Pericardium fibroblast (primary cell): ENCODE measurements at places on chromosomes 5 and 9. TPM values are rescaled to one million over a fixed set of nuclear protein-coding genes. Genes with fewer than 3 reads are reported as not detected.

Gene SPAG8
- 0.09 and 0.82 TPM in 2 replicates for total RNA-seq

Gene STPG3
- not detected in 2 replicates for total RNA-seq

Gene PHF24
- total RNA-seq = 0.12 and 1.0 TPM in 2 replicates

Gene ADAMTSL1
- 14.8 and 37.4 TPM in 2 replicates for total RNA-seq

Gene PRR7
- total RNA-seq = 11.8 and 15.1 TPM in 2 replicates

Gene RGS14
- total RNA-seq = 12.9 and 16.6 TPM in 2 replicates

Gene NR6A1
- 0.23 and 0.68 TPM in 2 replicates for total RNA-seq

Gene GPX3
- total RNA-seq = 106 and 133 TPM in 2 replicates

Gene INSYN2B
- total RNA-seq = 2.5 and 5.3 TPM in 2 replicates

Gene TAF11L5
- total RNA-seq = not detected in 2 replicates

Gene ZNF367
- 0.12 and 0.34 TPM in 2 replicates for total RNA-seq

Gene FSTL4
- total RNA-seq = not detected in 2 replicates

Gene GRIN3A
- total RNA-seq = not detected in 2 replicates

Gene ARL10
- 3.0 and 3.2 TPM in 2 replicates for total RNA-seq

Gene ARAP3
- total RNA-seq = 8.3 and 9.5 TPM in 2 replicates

Gene C1QTNF2
- 0.47 and 1.9 TPM in 2 replicates for total RNA-seq

Gene FXN
- 4.6 and 19.1 TPM in 2 replicates for total RNA-seq

Gene C5orf34
- 0.58 and 1.4 TPM in 2 replicates for total RNA-seq

Gene SV2C
- not detected in 2 replicates for total RNA-seq

Gene SLC36A2
- total RNA-seq = not detected in 2 replicates

Gene PRELID1
- 85.7 and 98.8 TPM in 2 replicates for total RNA-seq

Gene SLC6A3
- not detected in 2 replicates for total RNA-seq

Gene TYRP1
- total RNA-seq = 0.23 TPM in 1 of 2 replicates, not detected in the other

Gene UQCRQ
- 113 and 199 TPM in 2 replicates for total RNA-seq

Gene LCN1
- total RNA-seq = 0.58 TPM in 1 of 2 replicates, not detected in the other

Gene PCDHGA8
- 0.70 and 1.4 TPM in 2 replicates for total RNA-seq

Gene TMEM232
- total RNA-seq = 0.94 and 1.1 TPM in 2 replicates

Gene CACNA1B
- total RNA-seq = under 0.01 and 0.12 TPM in 2 replicates
